ENCODE measurements at places on chromosomes 2 and 18.

DNA sequence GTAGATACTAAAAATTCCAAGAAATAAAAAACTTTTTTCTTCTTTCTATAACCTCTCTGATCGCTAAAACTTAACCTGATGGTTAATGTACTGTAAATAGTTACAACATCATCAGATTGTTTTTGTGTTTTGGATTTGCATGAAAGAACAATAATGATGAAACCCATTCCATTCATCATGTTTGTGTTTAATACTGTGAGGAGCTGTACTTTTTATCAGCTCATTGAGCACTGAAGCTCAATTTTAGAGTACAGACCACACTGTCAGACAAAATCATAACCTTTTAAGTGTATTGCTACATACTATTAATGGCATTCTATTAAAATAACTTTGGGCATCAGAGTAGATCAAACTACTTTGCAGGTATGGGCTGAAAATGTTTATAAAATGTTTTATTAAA, 14.8 kb upstream of the BBS5 start:
- DNase-seq: no peak

- DNase-seq: peak; percentile 65
Observed at GRCh38 chr2:9656270-9656766, 25.5 kb upstream of the YWHAQ start.

DNA sequence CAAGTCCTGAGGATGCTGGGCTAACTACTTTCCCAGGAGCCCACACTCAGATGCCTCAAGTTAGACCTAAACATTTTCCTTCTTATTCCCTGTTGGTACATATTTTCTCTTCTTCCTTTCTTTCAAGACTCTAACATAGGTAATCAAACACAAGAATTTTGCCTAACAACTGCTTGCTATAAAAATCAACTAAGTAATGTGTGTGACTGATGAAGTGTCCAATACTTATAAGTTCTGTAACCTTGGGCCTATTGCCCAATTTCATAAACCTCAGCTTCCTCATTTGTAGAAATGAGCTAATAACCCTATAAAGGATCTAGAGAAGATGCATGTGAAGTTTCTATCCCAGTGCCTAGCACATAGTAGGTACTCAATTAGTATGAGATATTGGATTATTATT, 31.6 kb upstream of the PIK3C3 start:
- no peak for DNase-seq

DNA sequence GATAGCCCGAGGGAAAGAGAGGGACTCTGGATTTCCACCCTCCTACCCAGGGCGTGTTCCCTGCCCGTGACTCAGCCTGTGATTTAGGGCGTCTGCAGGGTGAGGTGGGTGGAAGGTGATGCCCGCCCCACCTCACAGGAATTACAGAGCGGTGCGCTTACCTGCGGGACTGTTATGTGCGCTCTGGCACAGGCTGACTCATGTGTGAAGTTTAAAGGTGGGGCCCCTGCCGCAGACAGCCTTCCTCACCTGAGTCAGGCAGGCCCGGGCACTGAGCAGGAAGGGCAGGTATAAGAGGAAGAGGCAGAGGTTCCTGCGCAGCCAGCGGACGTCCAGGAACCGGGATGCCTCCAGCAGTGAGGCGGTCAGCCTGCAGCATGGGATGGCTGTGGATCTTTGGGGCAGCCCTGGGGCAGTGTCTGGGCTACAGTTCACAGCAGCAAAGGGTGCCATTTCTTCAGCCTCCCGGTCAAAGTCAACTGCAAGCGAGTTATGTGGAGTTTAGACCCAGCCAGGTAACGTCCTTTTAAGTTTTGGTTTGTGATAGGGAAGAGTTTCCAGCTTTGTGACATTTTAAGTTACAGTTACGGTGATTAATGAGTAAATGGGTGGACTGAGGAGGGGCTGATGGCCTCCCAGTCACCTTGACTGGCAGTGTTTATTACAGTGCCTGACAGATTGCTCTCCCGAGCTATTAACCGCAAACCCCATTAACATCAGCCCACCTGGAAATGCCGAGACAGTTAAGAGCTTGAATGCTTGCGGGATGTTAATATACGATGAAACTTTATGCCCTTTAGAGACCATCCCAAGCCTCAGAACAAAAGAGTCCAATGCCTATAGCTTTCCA, 141.6 kb upstream of the TTC39C start:
- no peak for DNase-seq

DNA sequence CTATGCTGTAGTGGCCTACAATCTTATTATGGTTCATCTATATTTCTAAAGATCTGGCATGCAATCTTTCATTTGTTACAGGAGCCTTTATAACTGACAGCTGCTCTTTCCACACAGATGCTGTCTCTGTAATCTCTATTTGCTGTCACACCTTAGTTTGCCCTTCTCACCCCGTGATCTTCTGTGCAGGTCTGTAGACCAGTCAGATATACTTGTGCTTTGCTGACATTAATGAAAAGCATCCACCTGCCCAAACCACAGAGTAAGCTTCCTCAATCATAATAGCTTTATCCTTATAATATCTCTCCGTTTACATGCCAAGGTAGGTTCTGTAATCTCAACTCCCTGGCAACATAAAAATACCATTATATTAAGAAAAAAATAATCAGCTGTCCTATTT, 122.4 kb downstream of the GRB14 start:
- DNase-seq: no peak

DNA sequence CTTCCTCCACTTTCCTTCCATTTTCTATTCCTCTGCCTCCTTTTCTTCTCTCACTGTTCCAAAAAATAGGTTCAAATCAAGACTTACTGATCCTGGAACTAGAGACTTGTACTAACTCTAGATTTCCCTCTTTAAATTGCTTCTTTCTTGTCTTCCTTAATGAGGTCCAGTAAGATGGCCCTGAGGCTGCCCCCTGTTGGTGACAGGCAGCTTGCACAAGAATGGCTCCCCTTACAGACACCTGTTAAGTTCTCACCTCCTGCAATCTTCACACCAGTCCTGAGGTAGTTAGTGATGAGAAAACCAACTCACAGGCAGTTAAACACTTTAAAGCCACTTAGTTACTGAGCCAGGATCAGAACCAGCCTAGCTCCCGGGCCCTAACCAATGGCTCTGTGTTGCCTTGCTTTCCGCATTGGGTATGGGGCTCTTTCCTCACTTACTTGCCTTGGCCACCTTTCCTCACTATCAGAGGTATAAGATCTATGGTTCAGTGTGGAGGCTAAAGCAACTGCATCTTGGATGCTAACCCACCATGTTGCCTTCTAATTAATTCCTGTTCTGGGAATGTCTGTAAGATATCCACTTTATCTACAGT, 130.6 kb downstream of the AKAIN1 start:
- DNase-seq: peak; percentile 33

DNA sequence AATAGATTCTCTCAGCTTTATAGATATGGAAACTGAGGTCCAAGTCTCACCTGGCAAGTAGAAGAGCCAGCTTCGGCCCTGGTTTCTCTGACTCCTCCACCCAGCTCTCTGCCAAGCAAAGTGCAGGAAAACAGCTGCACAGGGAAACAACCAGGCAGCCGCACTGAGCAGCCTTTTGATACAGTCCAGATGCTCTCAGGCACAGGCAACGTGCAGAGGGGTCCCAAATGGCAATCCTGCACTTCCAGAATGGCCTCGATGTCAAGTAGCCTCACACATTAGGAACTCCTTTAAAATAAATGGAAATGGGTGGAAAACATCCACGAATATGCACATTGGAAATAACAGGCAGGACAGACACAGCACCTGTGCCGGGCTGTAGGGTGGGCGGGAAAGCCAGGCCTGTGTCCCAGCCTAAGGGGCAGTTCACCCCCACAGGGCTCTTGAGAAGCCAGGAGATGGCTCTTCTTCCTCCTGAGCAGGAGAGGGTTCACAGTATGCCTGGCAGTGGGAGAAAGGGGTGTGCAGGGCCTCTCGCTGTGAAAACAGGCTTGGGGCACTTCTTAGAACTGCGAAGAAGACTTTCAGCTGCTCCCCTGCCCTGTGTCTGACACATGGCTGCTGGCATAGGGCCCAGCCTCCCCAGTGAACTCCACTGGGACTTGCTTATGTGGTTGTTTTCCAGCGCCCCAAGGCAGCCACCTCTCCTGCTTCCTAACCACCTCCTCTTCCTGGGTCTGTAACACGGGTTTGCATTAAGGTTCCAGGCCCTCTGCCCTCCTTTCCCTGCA, 63.9 kb upstream of the TUBA3E start:
- no peak for DNase-seq

- DNase-seq: no peak
Observed at GRCh38 chr2:160411167-160411566, 82.4 kb downstream of the RBMS1 start.

All from WERI-Rb-1 (cell line).